ENCODE measurements at places on chromosomes 4 and X. TPM values are rescaled to one million over a fixed set of nuclear protein-coding genes. Genes with fewer than 3 reads are reported as not detected.

DNA sequence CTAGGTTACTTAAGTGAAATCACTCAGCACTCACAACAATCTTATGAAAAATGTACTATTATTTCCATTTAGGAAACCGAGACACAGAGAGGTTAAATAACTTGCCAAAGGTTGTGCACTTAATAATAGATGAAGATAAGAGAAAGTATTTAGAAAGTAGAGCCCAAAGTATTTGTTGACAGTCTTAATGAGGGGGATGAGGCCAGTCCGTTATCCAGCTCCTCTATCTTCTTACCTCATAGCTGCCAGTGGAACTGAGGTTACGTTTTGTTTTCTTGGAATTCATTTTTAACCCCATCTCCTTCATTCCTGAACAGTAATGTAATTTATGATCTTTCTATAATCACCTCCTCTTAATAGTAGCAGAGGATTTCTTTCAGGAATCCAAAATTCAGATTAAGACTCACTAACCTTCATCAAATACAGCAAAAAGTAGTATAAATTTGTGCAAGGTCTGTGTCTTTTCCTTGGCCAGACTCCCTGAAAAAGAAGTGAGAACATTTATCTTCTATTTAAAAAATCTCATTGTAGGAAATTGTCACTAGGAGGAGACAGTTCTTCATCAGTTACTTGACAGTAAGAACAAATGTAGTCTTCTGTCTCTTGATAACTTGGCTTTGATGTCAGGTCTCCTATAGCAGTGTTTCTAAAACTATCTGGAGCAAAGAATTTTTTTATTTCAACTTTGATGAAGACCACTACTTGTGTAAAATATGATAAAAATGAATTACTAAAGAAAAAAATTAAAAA, 35.5 kb downstream of the F8 start:
- H3K27me3 ChIP-seq: no peaks in the 10 kb centered on the region
- no peak overlapping the region for H3K4me3 ChIP-seq
- no peak overlapping the region for H3K27ac ChIP-seq
- H3K4me1 ChIP-seq: no peaks in the 10 kb centered on the region
- peak; percentile 19 for DNase-seq

DNA sequence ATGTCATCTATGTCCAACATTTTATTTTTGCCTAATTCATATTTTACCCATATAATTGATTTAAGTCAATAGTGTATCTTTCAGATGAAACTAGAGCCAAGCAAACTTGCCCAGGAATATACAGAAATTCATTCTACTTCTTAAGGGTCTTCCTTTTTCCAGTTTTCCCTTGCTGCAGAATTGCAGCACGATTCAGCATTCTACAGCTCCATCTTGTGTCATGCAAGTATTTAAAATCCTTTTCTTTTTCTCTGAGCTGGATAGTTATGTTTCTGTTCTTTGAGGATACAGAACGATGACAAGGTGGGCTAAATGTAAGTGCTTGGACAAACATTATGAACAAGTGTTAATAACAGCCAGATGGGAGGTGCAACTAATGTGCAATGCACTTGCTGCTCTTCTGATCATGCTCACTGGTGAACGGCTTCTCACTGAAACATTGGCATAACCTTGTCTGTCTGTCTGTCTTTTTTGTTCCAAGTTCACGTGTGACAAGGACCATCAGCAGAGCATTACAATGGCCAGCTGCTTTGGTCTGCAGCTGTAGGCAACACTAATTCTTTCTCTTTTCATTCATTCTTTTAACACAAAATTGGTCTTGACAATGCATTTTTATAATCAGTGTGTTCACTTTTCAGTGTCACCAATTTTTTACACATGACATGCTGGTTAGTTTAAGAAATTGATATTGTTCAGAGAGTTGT, 1821.7 kb downstream of the ARAP2 start:
- peak; percentile 10 for DNase-seq
- no peak overlapping the region for H3K4me3 ChIP-seq
- H3K36me3 ChIP-seq: no peaks in the 10 kb centered on the region
- H3K4me1 ChIP-seq: no peaks in the 10 kb centered on the region

- DNase-seq: no peak
- H3K4me1 ChIP-seq: no peaks in the 10 kb centered on the region
- no peaks in the 10 kb centered on the region for H3K36me3 ChIP-seq
- H3K4me3 ChIP-seq: no peak overlapping the region
- no peak overlapping the region for H3K27ac ChIP-seq
Measured at GRCh38 chr4:158146736-158147135, 26.1 kb downstream of the GASK1B start.

Gene GLRB
- 4.1 TPM for total RNA-seq

DNA sequence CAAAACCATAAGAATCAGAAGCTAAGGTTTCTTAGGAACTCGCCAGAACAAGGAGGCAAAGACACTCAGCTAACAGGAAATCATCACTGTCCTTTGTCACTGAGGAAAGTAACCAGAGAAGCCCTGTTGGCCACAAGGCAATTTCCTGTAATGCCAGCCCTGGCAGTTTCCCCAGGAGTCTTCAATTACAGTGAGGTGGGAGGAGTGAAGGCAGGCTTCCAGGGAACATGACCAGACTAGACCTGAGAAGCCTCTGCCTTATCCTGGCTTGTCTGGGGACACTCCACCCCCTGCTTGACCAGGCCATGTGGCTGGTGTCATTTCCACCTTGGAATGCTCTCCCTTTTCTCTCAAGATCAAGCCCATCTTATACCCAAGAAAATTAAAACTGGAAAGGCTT, 125.3 kb downstream of the COL4A6 start:
- H3K27ac ChIP-seq: peak overlapping the region; percentile 98
- H3K27me3 ChIP-seq: no peaks in the 10 kb centered on the region
- DNase-seq: peak; percentile 94
- H3K4me3 ChIP-seq: no peak overlapping the region

Gene DGKK
- not detected for total RNA-seq

DNA sequence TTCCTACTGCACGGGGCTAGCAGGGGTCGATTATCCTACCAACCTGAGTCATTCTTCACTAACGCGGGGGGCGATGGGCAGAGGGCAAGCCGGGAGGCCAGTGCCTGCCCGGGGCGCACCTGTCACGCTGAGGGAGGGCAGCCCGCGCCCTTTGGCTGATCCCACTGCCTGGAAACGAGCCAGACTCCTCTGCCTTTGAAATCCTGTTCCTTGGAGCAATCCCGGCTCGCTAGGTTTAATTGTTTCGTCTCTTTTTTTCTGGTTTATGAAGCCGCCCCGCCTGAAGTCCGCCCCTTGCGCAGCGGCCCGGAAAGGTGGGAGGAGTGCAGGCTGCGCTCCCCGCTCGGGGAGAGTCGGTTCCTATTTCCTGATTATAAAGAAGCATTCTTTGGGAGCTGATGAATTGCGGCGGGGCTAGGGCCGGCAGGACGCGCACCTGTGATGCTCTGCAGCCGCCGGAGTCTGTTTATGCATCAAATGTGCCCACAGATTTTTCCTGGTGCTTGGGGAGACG, 484.2 kb downstream of the BCOR start:
- H3K27ac ChIP-seq: no peak overlapping the region
- H3K27me3 ChIP-seq: peaks cover 57% of the 10 kb centered on the region
- H3K36me3 ChIP-seq: no peaks in the 10 kb centered on the region
- peak overlapping the region; percentile 47 for H3K4me3 ChIP-seq
- H3K4me1 ChIP-seq: peaks cover 3% of the 10 kb centered on the region

Gene NAT8L
- total RNA-seq: 2.0 TPM

Gene TMA16
- total RNA-seq: 39.5 TPM

Gene SLC25A31
- total RNA-seq: not detected

DNA sequence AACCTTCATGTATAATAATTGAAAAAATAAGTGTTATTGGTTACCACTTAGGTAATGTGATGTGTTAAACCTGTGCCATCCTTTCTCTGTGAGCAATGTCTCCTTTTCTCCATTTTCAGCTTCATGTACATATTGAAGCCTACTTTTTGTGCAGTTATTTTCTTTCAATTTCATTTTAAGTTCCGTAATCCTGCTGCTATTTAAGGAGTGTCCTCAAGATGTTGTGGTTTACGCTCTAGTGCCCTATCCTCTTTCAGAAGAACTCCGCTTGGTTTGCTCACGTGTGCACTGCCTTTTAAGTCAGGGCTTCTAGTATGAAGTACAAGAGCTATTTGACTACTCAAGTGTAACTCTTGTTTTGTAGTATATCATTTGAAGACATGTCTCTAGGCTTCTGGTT, 2253.2 kb upstream of the TENM3 start:
- no peak overlapping the region for H3K4me3 ChIP-seq
- H3K36me3 ChIP-seq: no peaks in the 10 kb centered on the region
- no peak for DNase-seq
- no peak overlapping the region for H3K27ac ChIP-seq
- H3K27me3 ChIP-seq: no peaks in the 10 kb centered on the region
- H3K4me1 ChIP-seq: no peaks in the 10 kb centered on the region

GRCh38 chrX:10326578-10326977, 169.8 kb downstream of the CLCN4 start:
- H3K36me3 ChIP-seq: no peaks in the 10 kb centered on the region
- no peak overlapping the region for H3K27ac ChIP-seq
- DNase-seq: peak; percentile 52
- no peaks in the 10 kb centered on the region for H3K27me3 ChIP-seq
